ENCODE measurements at places on chromosomes 7 and 10.

GRCh38 chr10:111874576-111874975, 309.0 kb downstream of the GPAM start:
- DNase-seq: peak; percentile 64

- DNase-seq: no peak
These were observed 168.0 kb upstream of the PRKCQ start for GRCh38 chr10:6748029-6748428.

DNA sequence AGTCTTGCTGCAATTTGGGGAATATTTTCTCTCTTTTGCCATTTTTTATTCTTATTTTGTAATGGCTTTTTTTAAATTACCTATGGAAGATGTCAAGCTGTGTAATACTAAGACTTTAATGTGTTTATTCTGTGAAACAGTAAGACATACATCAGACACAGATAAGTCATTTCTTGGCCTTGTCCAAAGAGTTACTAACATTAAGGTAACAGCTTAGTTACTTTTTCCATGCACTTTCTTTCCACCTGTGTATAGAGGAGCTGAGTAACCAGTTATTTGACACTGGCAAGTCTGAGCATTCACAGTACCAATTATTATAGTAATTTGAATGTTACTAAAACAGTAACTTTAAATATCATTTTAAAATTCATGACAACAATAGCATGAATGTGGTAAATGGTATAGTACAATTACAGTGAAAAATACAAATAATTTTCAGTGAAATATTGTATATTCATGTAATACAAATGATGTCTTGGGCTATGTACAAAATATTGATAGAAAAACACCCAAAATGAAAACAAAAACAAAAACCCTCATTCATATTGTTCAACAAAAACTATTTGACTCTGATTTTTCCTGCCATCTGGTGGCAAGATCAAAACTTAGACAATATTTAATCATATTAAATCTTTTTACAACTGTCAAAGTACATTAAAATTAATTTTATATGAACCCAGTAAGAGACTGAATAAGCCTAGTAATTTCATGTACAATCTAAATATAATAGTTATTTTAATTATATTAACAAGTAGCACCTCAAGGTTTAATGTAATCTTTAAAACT, 259.8 kb upstream of the SEMA3A start:
- DNase-seq: no peak

DNA sequence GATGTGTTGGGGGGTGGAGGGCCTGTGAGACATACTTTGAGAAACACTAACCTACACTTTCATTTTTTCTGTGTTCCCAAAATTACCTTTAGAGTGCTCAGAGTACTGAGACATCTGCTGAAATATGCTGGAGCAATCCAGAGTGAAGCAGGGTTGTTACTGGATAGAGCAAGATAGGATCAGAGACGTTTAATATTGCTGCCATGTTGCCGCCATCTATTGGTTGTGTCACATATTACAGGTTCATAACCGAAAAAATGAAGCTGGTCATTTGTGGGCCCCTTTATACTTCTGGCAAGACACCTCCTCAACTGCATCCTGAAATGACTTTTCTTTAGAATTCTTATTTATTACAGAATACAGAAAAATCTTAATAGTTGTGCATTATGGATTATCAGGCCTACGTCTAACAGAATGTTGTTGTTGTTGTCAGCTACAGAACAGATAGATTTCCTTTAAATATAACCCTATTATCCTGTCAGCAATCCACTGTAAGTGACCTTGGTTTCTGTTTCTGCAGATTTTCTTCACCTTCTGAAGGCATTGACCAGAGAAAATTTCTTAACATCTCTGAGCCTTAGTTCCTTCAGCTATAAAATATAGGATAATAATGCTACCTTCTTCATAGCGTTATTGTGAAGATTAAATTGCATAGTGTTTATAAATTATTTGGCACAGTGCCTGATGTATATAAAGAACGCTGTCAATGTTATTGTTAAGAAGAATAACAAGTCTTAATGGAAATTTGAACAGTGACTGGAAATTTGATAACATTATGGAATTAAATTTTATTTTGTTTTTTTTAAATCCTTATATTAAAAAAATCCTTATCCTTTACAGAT, 16.2 kb upstream of the DLD start:
- peak; percentile 58 for DNase-seq

DNA sequence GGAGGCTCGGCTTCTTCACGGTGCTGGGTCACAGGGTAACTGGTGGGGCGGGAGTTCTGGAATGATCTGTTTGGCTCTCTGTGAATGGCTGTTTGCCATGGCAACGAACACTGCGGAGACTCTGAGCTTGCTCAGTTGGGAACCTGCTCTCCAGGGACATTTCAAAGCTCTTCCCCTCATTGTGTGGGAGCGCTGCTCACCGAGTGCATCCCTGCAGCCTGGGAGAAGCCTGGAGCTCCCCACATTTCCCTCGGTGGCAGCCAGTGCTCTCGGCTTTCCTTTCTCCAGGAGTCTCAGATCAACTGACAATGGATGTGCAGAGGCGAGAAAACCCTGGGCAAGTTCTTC, 57.6 kb upstream of the CACUL1 start:
- DNase-seq: no peak

GRCh38 chr10:97468162-97468561, 22.2 kb downstream of the ZDHHC16 start:
- no peak for DNase-seq

- DNase-seq: no peak
These were observed 641 bp upstream of the ASB13 start for GRCh38 chr10:5666841-5667630.

GRCh38 chr7:36272567-36273269, 116.9 kb upstream of the ANLN start:
- DNase-seq: no peak

- DNase-seq: no peak
These were observed 53.3 kb downstream of the P4HA1 start for GRCh38 chr10:73043319-73043718.

- DNase-seq: no peak
These were observed 41.5 kb upstream of the NKX6-2 start for GRCh38 chr10:132827423-132827789.

- DNase-seq: no peak
These were observed 8.1 kb upstream of the POLD2 start for GRCh38 chr7:44131173-44132029.

DNA sequence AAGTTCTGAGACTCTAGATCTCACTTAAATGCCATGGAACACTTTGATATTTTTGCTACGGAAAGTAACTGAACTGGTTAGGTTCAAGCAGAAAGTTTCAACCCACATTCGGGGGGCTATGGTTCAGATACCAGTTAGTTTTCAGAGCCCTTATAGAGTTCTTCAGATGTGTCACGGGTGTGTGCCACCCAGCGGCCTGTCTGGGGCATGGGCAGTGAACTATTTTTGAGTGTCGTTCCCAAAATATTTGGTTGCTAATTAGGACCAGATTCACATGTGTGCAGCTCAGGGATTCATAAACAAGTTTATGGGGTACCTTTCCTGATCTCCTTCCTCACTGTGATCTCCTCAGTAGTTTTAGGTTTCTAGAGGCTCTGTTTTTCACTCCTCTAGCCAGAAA, 271.9 kb downstream of the C7orf25 start:
- DNase-seq: peak; percentile 38

DNA sequence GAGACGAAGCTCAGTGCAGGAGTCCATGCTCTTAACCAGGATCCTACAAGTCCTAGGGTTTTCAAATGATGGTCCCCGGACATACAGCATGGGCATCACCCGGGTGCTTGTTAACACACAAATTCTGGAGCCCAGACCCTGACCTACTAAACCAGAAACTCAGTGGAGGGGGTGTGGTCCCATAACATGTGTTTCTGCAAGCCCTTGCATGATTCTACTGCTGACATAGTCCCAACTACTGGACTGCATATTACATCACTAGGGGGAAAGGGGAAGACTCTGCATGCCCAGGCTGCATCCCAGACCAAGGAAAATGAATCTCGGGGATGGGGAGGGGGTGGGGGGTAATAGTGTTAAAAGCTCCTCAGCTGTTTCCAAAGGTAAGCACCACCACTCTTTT, 40.3 kb downstream of the GRB10 start:
- no peak for DNase-seq

- DNase-seq: no peak
These were observed 7.6 kb downstream of the FAM53B start for GRCh38 chr10:124736491-124737136.

DNA sequence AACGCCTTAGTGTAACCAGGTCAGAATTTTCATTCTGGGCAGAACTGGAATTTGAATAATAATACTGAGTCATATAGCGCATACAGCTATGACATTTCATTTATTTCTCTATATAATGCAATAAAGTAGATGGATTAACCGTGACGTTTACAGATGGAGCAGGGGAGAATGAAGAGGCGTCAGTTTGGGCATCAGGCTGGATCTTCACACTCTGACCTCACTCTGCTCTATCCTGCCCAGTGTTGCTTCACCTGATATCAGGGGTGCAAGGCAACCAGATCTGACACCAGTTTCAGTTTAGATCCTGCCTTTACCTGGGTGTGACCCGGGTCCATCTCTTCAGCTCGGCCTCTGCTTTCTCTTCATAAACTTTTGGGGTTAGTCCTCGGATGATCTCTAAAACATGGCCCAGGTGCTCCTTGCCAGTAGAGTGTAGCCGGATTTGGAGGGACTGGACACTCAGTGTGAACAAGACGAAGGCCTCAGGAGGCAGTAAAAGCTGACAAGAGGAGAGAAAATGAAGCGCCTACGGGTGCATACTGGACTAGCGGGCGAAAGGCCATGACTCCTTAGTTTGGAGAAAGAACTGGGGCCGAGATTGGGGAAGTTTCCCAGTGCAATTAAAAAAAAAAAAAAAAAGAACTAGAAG, 1.4 kb upstream of the ZYX start:
- no peak for DNase-seq

DNA sequence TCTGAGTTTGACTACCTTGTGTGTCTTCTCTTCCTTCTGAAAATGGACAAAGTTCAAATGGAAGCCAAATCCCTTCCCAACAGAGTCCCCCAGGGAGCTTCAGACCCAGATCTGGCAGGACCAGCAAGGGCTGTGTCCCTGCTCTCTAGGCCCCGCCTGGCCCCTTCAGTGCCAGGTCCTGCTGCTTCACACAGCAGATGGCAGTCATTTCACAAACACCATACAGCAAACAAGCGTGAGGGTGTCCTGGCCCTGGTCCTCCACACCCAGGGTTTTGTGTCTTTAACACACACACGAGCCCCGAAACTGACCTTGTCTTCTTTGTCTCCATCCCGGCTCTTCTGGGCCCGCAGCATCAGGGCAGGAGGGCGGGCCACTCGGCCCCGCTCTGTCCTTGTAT, 145.0 kb downstream of the TCERG1L start:
- no peak for DNase-seq

GRCh38 chr7:93171606-93172226, 23.5 kb upstream of the SAMD9L start:
- DNase-seq: no peak

DNA sequence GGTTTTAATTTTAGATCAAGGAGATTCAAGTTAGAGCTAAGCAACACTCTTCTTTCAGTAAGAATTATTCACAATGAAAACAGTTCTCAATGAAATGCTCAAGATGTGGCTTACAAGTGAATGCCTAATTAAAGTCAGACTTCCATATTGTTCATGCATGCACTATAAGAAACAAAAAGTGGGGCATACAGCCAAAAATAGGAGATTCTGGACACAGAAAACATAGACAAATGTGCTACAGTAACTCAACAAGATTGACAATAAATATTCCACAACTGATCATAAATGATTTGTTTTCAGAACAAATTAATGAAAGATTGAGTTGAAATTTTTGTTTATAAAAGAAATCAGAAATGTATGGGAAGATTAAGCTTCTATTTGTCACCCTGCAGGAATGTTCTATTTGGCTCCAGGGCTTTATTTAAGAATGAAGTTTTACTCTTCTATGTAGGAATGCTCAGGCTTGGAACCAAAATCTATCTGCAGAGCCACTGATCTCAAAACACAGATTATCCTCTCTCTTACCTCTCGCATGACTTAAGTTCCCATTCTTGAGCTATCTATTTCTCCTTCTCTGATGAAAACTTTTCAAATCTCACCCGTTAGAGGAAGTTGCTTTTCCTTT, 89.0 kb upstream of the PIP4K2A start:
- peak; percentile 91 for DNase-seq

DNA sequence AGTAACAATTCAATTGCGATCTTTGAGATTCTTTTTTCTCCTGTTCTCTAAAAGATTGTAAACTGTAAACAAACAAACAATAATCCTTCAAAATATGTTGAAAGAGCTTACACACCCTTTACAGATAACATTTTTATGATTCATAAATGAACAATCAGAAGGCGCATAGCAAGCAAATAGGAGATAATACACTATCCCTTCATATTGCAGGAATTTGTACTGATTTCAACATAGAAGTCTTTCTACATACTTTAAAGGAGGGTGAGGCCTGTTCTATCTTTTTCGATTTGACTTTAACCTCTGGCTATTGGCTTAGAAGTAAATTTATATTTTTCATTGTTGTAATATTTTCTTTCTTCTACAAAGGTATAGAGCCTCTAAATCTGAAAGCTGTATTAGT, 57.2 kb downstream of the TFEC start:
- DNase-seq: no peak

DNA sequence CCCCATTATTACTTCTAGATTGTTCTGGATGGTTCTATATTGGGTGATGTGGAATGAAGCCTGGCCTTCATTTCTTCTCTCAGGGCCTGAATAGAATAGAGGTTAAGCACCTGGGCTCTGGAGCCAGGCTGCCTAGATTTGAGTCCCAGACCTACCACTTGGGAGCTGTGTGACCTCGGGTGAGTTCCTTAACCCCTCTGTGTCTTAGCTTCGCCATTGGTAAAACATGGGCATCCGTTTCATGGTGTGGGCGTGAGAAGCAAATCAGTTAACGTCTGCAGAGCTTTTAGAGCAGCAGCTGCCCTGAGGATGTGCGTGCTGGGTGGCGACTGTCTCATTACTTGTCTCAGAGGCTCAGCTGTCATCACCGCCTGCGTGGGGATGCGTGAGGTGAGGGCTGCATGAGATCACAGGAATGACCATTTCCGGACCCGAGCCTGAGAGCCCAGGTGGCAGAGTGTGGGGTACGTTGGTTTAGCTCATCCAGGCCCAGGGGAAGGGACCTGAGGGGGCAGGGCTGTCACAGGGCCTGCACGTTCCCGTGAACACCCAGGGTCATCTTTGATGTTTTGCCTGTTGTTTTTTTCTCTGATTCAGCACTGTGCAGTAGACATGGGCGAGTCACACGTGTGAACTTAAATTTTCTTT, 9.7 kb downstream of the AGAP3 start:
- no peak for DNase-seq

Measured in fibroblast of skin of right quadriceps (primary cell).